ENCODE measurements at places on chromosomes 7 and 10.

DNA sequence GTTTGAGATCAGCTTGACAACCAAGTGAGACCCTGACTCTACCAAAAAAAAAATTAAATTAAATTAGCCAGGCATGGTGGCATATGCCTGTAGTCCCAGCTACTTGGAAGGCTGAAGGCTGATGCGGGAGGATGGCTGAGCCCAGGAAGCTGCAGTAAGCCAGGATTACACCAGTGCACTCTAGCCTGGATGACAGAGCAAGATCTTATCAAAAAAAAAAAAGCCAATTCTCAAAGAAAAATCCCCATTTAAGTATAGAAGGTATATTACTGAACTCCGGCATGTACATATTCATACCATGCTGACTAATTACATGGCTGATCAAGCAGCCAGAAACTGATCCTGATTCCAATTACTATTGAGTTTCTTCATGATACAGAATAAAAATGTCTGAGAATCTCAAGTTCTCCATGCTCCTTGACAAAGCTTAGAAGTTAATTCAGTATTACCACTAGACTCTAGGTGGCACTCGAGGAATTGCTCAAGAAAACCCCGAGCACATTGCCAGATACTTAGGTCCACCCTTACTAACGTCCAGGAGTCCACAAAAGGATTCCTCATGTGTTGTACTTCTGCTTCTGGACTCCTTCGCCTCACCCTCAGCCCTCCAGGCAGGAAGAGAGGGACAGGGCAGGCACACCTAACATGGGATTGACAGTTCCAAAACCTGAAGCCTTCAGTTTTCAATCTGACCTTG, 148.9 kb downstream of the PARD3 start:
- peak; percentile 82 for DNase-seq

DNA sequence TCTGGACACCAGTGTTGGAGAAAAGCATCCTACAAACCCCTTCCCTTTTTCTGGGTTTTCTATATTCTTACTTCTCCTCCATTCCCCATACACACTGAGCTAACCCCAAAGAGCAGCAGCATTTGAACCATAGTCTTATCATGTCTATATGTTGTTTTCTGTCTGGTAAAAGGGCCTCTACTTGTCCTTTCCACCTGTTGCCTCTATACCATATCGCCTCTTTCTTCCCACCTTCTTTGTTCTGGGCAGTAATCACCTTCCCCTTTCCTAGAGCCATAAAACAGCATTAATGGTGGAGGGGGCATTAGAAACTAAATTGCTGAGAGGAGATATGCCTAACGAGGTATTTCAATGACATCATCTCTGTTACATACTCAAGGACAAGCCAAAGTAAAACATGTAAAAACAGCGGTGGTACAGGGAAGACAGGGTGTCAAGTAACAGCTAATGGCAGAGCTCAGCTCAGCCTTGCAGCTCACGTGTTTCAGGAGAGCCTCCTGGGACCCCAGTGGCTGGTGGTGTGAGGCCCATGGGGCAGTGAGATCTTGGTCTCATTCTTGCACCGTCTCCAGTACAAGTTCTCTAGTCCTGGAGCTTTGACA, 20.6 kb downstream of the NPY start:
- no peak for DNase-seq

GRCh38 chr10:30029164-30029871, 30.1 kb downstream of the JCAD start:
- no peak for DNase-seq

DNA sequence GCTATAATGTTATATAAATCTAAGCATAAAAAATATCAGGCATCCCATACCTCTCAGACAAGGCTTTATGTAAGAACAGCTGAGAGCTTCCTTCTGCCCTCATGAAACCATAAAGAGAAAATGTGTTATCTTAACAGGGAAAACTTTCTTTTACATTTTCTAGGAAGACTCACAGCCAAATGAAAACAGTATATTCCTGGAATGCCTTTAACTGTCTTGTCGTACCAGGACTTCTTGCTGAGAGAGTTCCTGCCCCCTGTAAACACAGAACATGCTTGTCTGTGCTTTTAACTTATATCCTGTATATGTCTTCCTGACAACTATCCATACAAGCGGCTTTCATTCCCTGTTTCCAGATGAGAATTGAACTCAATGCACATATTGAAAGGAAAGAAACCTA, 64.8 kb upstream of the AHR start:
- no peak for DNase-seq

- no peak for DNase-seq
Measured at GRCh38 chr7:44109991-44110390, 5.8 kb downstream of the AEBP1 start.

DNA sequence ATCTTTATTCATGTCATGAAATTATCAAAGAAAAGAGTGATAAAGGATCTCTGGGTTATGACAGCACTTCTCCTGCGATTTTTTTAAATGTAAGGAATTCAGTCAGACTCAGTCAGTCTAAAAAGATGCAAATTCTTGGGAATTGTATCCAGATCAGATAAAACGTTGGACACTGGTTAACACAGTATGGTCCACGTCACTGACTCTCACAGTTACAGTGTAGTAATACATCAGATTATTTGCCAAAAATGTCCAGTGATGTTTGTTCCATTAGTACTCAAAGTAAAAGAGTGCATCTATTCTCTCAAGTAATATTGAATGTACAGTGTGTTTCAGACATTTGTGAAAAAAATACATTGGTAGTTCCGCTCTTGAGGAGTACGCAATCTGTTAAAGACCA, 224.5 kb downstream of the PCDH15 start:
- no peak for DNase-seq

DNA sequence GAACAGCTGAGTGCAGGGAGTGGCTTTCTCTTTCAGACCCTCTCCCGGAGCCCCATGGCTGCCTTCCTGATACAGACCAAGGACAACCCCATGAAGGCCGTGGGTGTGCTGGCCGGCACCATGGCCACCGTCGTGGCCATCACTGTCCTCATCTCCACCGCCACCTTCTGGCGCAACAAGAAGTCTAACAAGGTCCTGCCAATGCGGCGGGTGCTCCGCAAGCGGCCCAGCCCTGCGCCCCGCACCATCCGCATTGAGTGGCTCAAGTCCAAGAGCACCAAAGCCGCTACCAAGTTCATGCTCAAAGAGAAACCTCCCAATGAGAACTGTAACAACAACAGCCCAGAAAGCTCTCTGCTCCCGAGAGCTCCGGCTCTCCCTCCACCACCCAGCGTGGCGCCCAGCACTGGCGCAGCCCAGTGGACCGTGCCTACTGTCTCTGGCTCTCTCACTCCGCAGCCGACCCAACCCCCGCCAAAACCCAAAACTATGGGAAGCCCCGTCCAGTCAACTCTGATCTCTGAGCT, 11.2 kb downstream of the LRIT2 start:
- no peak for DNase-seq

- DNase-seq: no peak
Measured at GRCh38 chr7:66427956-66428355, 200.7 kb upstream of the KCTD7 start.

GRCh38 chr7:95011146-95011928, 103.9 kb downstream of the PPP1R9A start:
- DNase-seq: peak; percentile 69

DNA sequence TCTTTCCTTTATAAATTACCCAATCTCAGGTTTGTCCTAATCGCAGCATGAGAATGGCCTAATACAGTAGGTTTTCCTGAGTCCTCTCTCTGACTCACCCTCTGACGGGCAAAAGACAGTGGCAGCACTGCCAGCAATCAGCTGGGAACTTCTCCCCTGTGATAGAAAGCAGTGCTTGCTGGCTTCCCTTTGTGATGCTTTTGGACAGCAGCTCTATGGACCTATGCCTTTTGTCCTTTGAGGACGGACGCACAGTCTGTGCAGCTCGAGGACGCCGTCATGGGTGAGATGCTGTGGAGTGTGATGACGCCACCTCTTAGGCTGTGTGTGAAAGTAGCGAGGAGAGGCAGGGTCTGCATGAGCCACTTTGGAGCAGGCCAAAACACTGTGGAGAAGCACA, 68.8 kb downstream of the KIAA1217 start:
- no peak for DNase-seq

DNA sequence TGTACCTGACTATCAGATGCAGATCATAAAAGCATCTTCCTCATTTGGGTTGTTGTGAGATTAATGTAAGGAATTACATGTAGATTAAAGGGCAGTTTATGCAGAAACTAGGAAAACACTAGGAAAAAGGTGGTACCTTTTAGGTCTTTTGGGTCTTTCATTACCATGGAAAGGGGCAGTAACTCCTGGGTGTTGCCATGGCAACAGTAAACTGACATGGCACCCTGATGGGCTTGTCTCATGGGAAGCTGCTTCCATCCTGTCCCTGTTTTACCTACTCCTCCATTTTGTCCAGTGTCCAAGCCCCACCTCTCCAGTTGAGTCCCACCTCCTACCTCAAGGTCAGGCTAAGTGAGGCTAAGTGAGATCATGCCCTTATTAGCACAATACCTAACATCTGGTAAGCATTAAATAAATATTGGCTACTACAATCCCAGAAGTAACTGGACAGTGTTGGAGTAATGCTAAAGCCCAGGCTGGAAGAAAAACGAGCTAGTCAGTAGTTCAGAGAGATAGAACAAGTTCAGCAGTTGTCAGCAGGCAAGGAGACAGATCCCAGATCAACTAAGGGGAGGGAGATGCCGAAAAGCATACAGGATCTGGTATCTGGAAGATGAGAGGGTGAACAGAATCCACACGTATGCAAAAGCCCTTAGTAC, 240.0 kb upstream of the AUTS2 start:
- DNase-seq: no peak

DNA sequence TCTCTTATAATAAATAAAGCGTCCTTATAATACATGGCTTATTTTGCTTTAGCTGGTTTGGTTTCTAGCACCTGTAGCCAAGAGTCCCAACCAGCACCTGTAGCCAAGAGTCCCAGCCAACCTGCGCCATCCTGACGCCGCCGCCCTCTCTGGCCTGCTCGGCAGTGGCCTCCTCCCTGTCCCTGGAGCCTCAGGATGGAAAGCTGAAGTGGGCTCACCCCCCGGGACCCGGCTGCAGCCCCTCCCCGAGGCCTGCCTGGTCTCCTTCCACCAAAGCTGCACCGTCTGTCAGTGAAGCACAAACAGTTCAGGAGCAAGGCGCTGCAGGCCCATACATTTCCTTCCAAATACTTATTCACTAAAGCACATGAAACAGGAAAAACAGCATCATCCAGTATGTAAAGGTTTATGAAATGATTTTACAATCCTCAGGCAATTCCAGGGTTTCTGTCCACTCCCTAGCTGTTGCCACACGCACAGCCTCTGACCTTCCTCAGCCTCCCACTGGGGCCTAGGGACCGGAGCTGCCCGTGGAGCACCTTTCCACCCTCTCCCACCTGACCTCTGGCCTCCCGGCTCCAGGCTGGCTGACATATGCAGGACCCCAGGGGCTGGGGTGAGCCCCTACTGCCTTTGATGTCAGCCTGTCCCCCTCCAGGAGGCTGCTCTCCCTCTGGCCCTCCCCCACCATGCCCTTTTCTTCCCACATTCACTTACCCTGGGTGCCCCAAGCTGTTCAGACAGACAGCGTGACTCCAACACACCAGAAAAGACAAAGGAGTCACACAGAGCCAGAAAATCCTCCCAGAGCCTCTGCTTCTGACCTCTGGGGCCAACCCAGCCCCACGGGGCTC, 149.6 kb upstream of the PPP2R2D start:
- DNase-seq: no peak

DNA sequence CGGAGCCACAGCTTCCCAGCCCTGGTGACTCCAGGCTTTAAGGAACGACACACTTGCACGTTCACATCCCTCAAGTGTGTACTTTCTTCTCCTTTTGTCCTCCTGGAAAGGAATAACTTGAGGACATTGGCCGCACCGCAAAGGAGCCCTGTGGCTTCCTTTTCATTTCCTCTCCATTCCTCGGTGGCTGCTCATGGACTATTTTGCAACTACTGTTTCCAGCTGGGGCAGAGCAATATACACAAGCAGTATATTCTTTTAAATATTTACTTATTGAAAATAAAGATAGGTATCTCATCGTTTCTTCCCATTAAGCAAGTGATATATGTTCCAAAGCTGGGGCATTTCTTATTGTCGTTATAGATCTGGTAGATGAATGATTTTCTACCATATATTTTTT, 97.2 kb upstream of the LYZL1 start:
- DNase-seq: no peak

GRCh38 chr7:155263051-155263450, 34.6 kb upstream of the INSIG1 start:
- DNase-seq: no peak

DNA sequence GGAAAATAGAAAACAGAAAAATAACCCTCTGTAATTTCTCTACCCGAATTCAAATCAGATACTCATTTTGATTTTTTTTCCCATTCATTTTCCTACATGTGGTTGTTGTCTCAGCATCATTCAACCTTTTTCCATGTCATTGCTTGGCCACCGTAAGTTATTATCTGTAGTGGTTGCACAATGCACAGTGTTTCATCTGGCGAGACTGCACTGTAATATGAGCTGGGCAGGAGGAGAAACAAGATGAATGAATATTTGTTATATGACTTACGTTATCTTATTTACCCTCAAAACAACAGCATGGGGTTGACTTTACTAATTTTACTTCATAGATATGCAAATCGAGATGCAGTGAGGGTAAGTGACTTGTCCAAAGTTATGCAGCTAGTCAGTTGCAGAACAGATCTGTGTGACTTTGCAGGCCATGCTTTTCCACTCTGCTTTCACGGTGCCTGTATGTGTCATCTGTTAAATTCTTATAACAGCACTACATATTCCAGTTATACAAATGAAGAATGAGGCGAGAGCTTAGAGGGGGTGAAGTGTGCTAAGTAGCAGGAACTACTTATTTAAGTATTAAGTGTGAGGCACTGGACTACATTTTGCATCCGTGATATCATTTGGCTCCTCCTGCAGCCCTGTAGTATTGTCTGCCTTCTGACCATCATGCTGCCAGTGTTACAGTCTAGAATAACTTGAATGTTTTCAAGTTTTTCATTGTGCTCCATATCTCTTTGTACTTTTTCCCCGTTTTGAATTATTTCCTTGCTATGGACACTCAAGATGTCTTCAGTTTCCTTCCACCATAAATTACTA, 56.7 kb downstream of the ZMYND11 start:
- peak; percentile 78 for DNase-seq

DNA sequence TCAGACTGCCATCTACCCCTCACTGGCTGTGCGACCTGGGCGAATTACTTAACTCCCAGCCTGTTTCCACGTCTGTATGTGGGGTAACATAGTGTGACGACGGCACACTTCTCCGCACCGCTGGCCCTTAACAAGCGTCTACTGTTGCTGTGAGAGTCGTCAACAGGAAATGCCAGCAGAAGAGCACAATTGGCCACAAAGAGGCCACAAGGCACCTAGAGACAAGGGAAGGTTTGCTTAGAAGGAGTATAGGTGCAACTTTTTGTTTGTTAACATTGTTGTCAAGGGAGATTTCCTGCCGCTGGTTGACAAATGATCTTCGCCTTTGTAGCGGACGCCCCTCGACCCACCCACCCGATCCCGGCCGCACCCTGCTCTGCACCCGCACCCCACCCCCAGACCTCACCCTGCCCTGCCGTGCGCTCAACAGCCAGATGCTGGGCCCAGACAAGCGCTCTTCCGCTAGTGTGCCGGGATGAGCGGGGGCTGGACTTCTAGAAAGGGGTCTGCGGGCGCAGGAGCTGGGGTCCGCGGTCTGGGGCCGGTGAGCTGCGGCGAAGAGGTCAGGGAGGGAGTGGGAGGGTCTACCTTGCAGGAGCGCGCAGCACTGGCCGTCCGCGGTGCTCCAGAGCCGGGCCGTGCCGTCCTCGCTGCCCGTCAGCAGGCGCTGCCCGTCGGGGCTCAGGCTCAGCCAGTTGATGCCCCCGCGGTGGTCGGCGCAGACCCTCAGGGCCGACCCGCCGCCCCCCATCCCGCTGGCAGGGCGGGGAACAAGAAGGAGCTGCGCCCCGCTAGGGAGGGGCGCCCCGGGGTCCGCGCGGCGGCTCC, 785 bp downstream of the WDR86 start:
- DNase-seq: no peak
